ENCODE measurements at places on chromosomes 11 and 22.

- no peak for DNase-seq
Measured at GRCh38 chr11:19984048-19984742, 176.1 kb downstream of the DBX1 start.

DNA sequence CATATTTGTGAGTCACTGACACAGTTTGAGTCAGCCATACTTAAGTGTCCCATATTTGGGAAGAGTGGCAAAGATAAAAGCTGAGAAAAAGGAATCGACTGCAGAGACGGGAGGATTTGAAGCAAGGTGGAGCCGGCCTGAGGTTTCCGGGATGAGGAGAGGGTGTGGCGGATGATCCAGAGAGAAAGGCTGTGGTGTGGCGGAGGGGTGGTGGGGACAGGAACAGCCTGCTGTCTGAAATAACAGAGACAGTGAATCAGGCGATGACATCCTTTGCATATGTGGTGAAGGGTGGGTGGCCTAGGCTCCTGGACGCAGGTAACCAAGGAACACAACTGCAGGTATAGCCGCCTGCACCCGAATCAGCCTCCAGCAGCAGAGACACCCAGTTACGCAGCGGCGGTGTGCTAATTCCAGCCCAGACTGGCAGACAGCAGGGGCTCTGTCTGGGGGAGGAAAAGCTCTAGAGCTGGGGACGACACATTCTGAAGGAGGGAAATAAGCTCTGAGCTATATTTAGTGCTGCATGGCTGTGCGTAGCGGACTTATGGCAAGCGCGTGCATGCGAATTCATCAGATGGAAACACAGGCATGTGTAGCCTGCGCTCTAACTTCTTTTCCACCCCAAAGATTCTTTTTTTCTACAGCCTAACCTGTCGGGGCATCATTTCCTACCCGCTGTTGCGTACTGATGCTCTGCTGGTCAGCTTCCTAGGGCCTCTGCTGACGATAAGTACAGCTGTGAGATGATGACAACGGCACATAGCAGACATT, 62.7 kb upstream of the BARX2 start:
- no peak for DNase-seq

DNA sequence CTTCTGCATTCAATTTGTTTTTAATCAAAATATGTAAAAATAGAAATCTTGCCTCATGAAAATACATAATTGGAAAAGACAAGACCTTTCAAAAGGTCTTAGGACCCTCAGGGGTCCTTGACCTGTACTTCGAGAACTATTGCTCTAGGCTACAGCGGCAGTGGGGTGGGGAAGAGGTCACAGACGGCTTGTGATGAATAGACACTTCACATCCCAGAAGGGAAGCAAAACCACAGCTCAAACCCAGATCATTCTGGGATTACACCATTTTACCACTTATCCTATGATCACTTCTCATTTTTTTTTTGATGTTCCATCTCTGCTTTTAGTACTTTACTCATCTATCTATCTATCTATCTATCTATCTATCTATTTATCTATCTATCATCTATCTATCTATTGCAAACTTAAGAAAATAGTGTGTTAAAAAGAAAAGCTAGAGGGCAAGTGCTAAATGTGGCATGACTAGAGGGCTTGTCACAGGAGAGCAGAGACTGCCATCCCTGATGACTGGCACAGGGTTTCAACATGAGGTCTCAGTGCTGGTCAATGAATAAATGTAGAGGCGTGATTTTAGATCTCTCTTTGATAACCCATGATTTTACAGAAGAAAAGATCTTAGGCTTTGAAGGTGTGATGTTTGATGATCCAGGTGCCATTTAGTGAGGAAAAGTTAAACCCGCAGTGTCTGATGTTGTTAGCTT, 37.1 kb downstream of the RNF141 start:
- DNase-seq, result no peak

DNA sequence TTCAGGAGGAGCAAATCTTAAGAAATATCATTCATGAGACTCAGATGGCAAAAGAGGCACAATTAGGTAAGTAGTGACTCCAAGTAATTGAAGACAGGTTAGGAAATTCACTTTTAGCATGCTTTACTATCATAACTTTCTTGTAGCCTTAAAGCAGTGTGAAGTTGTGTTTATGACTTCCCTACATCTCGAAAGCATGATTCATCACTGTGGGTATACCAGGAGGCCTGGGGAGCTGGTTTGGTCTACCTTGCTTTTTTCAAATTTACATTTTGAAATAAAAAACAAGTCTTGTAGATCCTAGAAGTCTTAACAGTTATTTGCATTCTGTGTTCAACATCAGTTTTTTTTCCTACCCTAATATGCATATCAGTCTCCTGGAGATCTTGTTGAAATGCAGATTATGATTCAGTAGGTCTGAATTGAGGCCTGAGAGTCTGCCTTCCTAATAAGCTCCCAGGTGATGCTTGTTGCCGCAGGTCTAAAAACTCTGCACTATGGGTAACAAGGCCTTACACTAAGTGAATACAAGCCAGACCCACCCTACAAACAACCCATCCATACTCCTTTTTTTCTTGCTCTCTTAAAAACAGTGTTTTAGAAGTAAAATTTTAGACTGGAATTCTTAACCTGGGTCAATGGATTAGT, 41.4 kb downstream of the TTC17 start:
- DNase-seq, result no peak

DNA sequence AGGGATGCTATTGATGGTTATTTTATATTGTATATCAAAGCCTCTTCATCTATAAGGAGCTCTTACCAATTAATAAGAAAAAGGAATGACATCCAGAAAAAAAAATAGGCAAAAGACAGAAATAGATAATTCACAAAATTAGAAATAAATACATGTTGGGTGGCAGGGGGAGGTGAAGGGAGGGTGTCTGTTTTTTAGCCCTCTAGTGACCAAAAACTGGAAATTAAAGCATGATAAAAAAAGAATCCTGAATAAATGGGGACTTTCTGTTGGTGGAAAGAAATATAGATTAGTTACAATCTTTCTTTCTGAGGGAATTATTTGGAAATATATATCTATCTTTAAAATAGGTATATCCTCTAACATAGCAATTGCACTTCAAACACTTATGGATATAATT, 42.0 kb upstream of the TTC36 start:
- DNase-seq, result no peak

GRCh38 chr11:75949023-75949672, 134.1 kb downstream of the UVRAG start:
- DNase-seq, result no peak

DNA sequence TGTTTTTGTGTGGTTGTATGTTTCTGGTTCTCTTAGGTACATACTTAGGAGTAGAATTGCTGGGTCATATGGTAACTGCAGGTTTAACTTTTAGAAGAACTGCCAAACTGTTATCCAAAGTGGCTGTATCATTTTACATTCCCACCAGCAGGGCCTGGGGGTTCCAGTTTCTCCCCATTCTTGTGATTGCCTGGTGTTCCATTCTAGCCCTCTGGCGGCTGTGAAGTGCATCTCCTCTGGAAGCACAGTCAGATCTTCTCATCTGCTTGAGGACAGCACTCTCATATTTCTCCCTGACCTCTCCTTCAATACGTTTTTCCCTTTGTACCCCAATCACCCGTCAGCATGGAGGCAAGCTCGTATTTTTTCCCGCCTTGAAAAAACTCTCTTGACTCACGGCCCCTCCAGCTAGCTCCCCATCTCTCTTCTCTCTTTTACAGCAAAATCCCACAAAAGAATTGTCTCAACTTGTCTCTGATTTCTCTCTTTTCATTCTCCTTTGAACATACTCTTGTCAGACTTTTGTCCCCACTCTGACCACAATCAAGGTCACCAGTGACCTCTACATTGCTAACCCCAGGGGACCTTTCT, 56.8 kb upstream of the THY1 start:
- DNase-seq, result peak; percentile 16

GRCh38 chr11:82046778-82047177, 686.9 kb downstream of the FAM181B start:
- no peak for DNase-seq

GRCh38 chr11:10844356-10844755, 13.5 kb downstream of the ZBED5 start:
- no peak for DNase-seq

DNA sequence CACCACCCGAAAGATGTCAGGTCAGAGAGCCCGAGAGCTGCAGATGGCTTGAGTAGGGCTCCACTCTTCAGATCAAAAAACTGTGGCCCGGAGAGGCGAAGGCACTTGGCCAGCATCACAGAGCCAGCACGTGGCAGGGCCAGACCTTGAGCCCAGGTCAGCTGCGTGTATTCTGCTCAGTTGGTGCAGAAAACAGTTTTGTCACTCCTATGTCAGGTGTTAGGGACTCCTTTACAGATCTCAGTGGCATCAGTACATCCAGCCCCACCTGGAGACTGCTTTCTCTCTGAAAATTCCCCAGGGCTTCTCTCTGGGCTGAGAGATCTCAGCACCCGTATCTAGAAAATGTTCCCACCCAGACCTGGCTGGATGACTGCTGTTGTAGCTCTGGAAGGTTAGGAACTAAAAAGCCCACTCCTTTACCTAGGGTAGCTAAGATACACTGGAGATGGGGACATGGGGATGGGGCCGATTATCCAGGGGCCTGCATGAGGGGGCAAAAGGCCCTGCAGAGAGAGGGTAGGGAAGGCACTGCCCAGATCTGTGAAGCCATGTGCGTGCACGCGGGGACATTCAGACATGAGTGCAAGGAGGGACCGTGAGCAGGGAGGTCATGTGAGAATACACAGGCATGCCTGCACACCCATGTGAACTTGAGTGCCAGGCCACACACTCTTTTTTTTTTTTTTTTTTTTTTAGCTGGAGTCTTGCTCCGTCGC, 3.4 kb downstream of the APOA1 start:
- DNase-seq, result no peak

- DNase-seq, result peak; percentile 7
Measured at GRCh38 chr11:2208691-2209369, 37.2 kb upstream of the TH start.

- DNase-seq, result no peak
Measured at GRCh38 chr11:3004481-3004880, 12.4 kb upstream of the NAP1L4 start.

DNA sequence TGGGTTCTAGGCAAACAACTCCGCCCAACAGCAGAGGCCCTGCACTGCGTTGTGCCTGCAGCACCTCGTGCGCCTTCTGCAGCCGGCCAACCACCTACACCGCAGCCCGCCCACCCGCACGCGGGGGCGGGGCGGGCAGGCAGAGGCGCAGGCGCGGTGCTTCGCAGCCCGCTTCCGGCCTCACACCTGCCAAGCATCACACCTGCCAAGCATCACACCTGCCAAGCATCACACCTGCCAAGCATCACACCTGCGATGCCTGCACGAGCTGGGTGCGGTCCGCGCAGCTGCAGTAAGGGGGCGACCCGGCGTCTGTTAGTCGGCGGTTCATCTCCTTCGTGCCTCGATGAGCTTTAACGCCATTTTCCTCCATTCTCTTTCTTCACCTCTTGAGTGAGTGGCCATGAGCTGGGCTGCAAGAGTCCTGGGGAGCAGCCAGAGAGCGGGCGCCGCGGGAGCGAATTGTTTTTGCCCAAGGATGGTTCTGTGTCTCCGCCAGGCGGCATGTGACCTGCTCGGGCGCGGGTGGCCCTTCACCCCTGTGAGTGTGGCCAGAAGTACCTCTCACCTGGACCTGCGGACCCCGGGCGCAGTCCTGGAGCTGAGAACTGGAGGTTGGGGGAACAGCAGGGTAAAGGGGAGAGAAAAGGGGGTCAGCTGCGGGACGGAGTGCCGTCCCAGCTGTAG, at the start of gene LDHAL6A:
TSS of gene LDHAL6A (plus strand) at position 171 of the 687 bp plus-strand sequence. CDS start 825 bp downstream, outside the sequence.
- no peak for DNase-seq

- no peak for DNase-seq
Measured at GRCh38 chr11:13889552-13890249, 72.8 kb upstream of the SPON1 start.

GRCh38 chr11:119742263-119742861, 13.4 kb upstream of the NECTIN1 start:
- DNase-seq, result peak; percentile 63

DNA sequence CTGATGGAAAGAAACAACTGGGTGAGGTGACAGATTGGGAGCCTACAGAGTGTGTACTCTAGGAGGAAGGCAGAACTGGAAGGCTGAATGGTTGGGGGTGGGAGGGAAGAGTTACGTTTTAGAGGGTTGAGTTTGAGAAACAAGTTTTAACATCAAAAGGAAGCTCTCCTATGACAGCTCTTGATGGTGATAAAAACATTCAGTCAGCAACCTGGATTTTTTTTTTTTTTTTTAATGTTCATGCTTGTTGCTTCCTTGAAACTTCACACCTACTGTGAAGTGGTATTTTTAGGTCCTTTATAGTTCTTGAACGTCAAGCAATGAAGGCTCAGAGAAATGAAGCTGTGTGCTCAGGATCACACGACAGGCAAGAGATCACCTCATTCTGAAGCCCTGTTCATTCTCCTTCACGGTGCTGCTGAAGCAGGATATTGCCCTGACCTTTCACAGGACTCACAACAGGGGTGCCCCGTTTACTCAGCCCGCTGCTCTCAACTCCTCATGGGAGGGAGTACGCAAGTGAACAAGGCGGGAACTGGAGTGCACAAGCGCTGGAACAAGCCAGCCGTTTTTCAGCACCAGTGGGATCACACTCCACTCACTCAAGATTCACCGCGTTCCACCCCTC, 1.6 kb upstream of the TMEM109 start:
- no peak for DNase-seq

DNA sequence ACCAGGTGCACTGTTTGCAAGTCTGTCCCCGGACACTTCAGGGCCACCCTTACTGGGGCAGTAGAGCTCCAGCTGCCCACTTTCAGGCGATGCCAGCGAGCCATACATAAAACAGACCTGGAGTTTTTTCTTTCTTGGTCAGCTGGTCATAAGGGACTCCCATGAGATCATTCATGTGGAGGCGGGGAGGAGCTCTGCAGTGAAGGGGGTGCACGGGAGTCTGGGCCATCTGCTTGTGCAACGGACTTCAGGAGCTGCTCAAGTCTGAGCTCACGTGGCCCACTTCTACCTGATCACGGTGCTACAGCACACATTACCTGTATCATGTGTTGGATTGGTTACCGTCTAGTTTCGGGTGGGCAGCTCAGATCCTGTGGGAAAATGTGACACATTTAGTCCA, 9.2 kb upstream of the MRGPRF start:
- no peak for DNase-seq

GRCh38 chr22:43845981-43846380, 16.3 kb downstream of the SULT4A1 start:
- DNase-seq, result no peak

DNA sequence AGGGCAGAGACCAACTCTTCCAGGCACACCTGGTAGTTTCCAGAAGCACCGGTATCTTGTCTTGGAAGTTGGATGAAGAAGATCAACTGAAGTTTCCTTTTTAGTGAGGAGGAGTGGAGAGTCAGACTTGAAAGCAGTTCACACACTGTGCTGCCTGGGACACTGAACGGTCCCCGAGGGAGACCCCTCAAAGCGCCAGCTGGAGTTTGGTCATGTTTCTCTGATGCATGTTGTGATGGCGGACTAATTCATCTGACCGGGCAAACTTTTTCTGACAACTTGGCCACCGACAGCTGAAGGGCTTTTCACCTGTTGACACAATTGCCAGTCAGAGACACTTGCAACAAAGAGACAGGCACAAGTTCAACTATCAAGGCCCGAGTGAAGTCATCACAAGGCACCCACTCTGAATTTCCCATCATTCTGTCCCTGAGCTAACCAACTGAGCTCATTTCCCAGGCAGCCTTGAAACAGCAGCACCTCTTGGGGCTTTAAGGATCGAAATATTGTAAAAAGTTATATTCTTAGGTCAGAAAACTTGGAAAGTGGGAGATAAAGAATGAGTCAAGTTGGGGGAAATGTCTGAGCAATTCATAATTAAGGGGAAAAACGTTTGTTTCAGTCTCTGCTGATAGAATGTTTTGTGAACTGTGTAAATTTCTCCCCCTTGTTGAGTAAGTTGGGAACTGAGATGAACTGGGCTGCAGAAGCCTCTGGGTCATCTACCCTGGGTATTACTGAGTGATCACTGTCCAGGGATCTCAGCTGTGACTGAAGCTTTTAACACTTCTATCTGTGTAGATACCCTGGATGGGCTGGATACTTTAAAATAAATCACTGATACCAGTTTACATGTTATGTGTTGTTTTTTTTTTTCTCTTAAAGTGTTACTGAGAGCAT, 46.2 kb downstream of the WT1 start:
- no peak for DNase-seq
